Caudate nucleus (tissue), 63 donors: ENCODE measurements at places on chromosomes 1 and 21.
A peak's percentile ranks its signal among the peaks of the same experiment; 100 is the strongest.

DNA sequence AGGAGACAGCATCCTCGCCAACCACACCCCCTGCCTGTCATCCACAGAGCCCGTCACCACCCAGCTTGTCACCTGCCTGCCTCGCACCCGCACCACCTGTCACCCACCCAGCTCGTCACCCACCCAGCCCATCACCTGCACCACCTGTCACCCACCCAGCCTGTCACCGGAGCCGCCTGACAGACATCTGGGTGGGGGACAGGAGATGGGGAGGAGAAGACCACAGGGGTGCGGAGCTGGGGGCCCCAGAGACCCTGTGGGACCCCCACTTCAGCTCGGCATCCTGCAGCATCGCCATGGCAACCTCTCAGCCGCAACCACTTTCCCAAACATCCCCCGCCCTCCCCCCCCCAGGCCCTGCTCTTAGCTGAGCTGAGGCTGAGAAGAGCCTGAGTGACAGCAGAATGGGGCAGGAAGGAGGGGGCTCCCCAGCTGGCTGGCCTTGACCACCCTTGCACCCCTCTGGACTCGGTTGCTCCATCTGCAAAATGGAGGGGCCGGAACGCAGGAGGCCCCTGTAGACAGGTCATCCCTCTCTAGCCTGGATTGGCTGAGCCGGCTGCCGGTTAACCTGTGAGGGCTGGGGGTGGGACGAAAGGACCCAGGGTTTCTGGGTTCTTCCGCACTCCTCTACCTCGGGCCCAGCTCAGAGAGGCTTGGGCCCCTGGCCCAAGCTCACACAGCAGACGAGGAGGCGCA is 11.6 kb downstream of the AHDC1 start:
- DNase-seq: peak; percentile 45

DNA sequence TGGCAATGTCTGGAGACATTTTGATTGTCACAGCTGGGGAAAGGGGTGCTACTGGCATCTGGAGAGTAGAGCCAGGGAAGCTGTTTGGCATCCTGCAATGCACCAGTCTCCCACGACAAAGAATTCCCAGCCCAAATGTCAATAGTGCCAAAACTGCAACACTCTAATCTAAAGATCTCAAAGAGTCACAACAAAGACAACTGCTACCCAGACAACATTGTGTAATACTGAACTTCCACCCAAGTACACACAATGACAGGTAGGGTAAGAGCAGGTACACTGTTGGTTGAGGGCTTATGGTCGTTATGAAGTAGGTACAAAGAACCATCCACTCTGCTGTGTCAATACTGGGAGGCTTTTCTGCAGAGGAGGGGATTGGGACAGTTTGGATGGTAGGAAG is 8.2 kb upstream of the TMEM51 start:
- no peak for DNase-seq

DNA sequence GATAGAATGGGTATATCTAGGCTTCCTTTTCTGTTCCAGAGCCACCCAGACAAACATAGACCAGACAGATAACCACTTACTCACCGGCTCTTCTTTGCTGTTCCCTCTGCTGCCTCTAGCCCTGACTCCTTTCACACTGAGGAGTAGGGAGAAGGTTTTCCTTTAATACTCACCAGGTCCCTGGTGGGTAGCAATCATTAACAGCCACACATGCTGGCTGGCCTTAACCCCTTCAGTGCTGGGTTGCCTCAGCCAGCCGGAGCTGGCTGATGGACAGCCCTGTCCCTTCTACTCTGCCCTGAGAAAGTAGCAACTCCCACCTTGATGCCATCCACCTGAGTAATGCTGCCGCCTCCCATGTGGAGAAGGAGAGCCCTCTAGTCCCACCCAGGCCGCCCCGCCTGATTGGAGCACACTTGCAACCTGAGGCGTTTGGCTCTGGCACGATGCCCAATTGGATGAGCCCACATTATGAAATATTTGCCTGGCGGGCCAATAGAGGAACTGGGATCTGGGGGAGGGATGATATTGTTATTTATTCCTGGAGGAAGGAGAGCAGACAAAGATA is 71.6 kb downstream of the PLEKHA6 start:
- DNase-seq: no peak

DNA sequence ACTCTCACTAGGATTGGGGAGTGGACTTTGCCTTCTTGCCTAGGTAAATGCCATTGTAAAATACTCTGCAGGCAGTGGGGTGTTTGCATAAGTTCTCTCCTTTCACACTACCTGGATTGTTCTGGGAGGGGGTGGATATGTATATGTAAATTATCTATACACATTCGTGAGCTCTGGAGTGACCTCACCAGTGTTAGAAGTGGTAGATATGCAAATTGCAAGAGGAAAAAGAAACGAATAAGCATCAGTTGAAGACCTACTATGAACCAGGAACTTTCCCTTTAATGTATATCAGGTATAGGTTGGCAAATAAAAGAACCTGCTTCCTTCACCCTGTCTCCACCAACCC is 1.5 kb upstream of the ARHGEF11 start:
- DNase-seq: no peak

- no peak for DNase-seq
These were observed 3.3 kb upstream of the FCRL6 start for GRCh38 chr1:159798893-159799292.

- no peak for DNase-seq
These were observed 15.5 kb upstream of the GFI1 start for GRCh38 chr1:92502247-92502646.

DNA sequence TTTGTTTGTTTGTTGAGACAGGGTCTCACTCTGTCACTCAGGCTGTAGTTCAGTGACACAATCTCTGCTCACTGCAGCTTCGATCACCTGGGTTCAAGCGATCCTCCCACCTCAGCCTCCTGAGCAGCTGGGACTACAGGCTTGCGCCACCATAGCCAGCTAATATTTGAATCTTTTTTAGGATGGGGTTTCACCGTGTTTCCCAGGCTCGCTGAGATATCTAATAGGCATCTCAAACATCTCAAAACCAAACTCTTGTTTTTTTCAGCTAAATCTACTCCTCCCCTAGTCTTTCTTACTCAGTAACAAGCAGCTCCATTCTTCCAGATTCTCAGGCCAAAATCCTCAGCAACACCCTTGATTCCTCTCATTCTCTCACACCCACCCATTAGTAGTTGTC is 22.0 kb upstream of the SRRM1 start:
- no peak for DNase-seq

- DNase-seq: no peak
These were observed 92.0 kb downstream of the STUM start for GRCh38 chr1:226640321-226641136.

DNA sequence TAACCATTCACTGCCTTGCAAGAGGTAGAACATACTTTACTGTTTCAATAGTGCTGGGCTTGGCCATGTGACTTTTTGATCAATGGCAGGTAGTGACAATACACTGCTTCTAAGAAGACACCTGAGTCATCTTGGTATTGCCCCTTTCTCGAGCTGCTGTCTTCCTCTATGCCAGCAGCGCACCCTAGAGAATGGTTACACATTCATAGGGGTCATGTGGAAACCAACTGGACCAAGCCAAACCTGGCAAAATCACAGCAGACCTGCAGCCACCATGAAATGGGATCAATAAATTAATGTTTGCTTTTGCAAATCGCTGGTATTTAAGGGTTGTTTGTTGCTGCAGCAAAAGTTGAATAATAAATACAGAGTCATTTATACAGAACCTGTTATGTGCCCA is 122.3 kb downstream of the GRIK1 start:
- DNase-seq: no peak

- no peak for DNase-seq
These were observed 9.9 kb downstream of the AMPD2 start for GRCh38 chr1:109629372-109630030.

DNA sequence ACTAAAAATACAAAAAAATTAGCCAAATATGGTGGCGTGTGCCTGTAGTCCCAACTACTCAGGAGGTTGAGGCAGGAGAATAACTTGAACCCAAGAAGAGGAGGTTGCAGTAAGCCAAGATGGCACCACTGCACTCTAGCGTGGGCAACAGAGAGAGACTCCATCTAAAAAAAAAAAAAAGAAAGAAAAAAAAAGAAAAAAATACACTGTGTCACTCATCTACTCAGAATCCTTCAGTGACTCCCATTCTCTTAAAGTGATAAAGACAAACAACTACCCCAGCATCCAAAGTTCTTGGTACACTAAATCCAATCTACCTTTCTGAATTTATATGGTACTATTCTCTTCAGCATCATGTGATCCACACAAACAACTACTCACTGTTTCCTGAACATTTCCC is 40.2 kb upstream of the S1PR1 start:
- DNase-seq: no peak

- DNase-seq: no peak
These were observed 19.4 kb upstream of the KCNE1 start for GRCh38 chr21:34531399-34531798.

DNA sequence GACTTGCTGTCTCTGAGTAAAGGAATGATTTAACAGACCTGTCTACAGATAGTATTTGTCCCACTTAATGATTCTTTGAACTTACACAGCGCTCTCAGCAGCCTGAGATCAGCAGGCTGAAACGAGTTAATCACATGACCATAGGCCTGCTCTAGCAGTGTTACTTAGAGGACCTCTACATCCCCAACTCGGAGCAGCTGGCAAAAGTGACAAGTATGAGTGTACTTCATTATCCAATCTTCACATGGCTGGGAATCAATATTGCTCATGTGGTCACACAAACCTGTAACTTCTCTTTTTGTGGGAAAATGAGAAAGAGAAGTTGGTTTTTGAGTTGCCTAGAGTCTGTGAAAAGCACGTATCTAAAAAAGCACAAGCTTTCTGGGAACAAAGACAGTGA is 11.4 kb upstream of the ATP13A2 start:
- DNase-seq: no peak

GRCh38 chr1:68269637-68270430 is 37.5 kb upstream of the WLS start:
- DNase-seq: no peak

- DNase-seq: no peak
These were observed 66.7 kb downstream of the AK5 start for GRCh38 chr1:77348549-77348948.

GRCh38 chr21:15209224-15209623 is 144.4 kb upstream of the NRIP1 start:
- DNase-seq: no peak

GRCh38 chr1:51697166-51697565 is 80.3 kb downstream of the OSBPL9 start:
- no peak for DNase-seq

GRCh38 chr1:34984793-34985608 is at the start of gene TMEM35B:
Gene TMEM35B (minus strand): TSS chr1:34985347. CDS start chr1:34985305, 42 bp downstream.
- DNase-seq: peak; percentile 53

DNA sequence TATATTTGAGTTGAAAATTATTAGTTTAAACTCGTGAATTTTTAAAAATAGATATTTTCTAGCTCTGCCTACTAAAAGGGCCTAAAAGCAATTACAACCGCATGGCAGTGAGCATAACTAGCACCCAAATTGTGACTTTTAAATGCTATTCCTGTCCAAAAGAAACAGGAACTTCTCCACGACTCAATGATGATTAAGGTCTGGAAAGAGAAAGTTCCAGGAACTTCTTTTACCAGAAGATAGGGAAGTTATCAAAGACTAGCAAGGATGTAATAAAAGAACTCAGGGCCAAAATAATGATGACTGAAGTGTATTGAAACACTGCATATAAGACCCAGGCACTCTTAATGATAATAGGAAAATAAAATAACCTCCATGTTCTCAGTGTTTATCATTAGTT is 313.0 kb downstream of the PLPP3 start:
- no peak for DNase-seq

GRCh38 chr1:208204779-208205178 is 39.4 kb downstream of the PLXNA2 start:
- no peak for DNase-seq

DNA sequence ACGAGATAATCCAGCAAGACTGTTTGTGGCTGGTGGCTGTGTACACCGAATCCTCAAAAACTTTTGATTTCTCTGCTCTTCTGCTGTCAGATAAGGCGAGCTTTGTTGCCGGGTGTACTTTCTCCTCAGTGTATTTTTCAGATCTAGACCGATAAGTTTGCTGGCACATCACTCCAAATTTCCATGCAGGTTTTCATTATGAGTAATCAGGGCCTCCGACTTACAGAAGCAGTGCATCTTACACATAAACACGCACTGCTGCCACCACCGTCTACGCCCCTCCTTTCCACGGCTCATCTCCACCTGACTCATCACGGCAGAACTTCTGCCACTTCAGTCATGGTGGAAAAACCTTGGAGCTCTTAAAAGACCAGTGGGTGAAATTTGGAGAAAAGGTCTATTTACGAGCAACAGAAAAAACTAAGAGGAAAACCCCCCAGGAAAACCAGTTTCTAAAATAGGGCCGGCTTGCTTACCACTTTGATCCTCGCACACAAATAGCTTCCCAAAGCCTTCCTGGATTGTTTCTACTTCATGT is 7.7 kb downstream of the ZBTB21 start:
- peak; percentile 32 for DNase-seq

GRCh38 chr1:224456637-224456953 is 22.0 kb upstream of the WDR26 start:
- no peak for DNase-seq

DNA sequence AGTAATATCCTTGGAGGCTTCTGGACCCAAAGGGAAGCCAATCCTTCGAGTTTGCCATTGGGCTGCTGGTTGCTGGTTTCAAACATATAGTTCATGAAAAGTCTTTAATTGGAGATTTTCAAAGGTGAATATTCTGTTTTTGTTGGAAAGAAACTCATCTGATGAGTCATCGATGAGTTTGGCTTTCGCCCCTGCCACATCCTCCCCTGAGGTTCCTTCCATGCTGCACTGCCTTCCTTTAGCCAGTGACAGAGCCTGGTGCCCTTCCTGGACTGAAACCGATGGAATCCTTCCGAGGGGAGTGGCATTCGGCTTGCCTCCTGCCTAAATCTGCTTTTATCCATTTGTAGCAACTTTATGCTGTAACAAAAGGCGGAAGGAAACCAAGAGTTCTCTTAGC is 550.0 kb downstream of the KIF26B start:
- no peak for DNase-seq

DNA sequence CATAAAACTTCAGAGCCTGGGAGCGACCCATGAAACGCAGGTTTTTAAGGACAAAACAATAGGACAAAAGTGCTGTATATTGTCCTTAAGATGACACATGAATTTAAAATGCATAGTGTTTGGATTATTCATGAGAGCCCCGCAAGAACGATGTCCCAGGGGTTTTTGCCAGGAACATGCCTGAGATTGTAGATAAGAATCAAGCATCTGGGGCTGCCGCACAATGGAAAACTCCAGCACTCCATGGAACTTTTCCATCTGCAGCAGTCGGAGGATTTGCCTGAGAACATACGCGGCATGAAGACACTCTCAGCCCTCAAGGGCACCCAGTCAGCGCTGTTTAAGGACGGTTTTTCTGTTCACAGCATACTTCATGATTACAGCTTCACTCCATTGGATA is 5.3 kb upstream of the ERG start:
- DNase-seq: no peak
